Kasumi-1 (cell line): ENCODE measurements at places on chromosomes 2 and 18.

- DNase-seq = no peak
Observed at GRCh38 chr18:1498216-1498615, 593.5 kb downstream of the ADCYAP1 start.

DNA sequence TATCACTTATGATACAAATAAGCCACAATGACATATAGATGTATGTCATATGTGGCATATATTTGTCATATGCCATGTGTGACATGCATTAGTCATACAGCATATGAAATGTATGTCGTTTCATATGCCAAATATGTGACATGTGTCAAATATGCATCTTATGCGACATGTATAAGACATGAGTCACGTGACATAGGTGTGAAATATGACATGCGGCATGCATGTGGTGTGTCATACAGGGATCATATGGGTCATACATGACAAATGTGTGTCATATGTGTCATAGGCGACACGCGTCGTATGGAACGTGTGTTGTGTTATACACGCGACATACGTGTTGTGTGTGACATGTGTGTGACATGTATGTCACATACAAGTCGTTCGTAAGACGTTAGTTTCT lies 2154.0 kb upstream of the PIK3C3 start:
- no peak for DNase-seq

- no peak for DNase-seq
Observed at GRCh38 chr2:221501210-221501882, 70.8 kb downstream of the EPHA4 start.

DNA sequence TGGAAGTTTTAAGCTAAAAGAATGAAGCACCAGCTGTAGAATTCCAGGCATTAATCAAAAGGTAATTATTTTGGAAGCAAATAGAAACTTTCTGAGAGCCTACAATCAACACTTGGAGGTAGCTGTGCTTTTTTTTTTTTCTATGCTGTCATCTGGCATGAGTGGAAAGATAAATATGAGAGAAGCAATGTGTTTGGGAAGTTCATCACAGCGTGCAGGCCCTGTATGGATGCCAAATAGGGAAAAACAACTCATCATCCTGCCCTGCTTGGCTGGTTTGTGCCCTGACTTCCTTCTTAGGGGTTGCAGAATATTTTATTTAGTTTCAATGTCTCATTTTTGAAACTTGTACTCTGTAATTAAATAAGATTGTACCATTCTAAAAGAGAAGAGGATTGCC lies 437.4 kb downstream of the PIK3C3 start:
- DNase-seq = no peak

- peak; percentile 62 for DNase-seq
Observed at GRCh38 chr2:37809525-37809924, 115.6 kb upstream of the RMDN2 start.

GRCh38 chr2:216113572-216113971 lies 4.4 kb downstream of the XRCC5 start:
- no peak for DNase-seq

- DNase-seq = no peak
Observed at GRCh38 chr2:202172439-202173211, 65.8 kb downstream of the SUMO1 start.
